ENCODE measurements at places on chromosomes 5 and 9. TPM values are rescaled to one million over a fixed set of nuclear protein-coding genes. Genes with fewer than 3 reads are reported as not detected.

The ECM2 gene
- 1.7 TPM for total RNA-seq

The UBE2QL1 gene
- not detected for total RNA-seq

The CYSRT1 gene
- total RNA-seq, result 1.6 TPM

The INSL6 gene
- total RNA-seq, result not detected

The CDKN2B gene
- 124 TPM for total RNA-seq

The HMGXB3 gene
- total RNA-seq, result 67.8 TPM

The FAM151B gene
- total RNA-seq, result 2.8 TPM

The CRHBP gene
- not detected for total RNA-seq

The PALM2AKAP2 gene
- 2.7 TPM for total RNA-seq

The GRM6 gene
- not detected for total RNA-seq

The ABLIM3 gene
- 11.3 TPM for total RNA-seq

The FST gene
- total RNA-seq, result 215 TPM

The NR2F1 gene
- total RNA-seq, result not detected

The NIPAL4 gene
- 39.0 TPM for total RNA-seq

The ELAVL2 gene
- 0.57 TPM for total RNA-seq

The PCDHGC5 gene
- total RNA-seq, result 1.1 TPM

The SLC6A19 gene
- not detected for total RNA-seq

The ALG2 gene
- total RNA-seq, result 61.4 TPM

The NPM1 gene
- total RNA-seq, result 1,593 TPM

The PCDHB9 gene
- under 0.01 TPM for total RNA-seq

The BTNL9 gene
- total RNA-seq, result 0.07 TPM

The CDKN2B-AS1 gene
- 1.9 TPM for total RNA-seq

The TUBB4B gene
- total RNA-seq, result 124 TPM

The EQTN gene
- total RNA-seq, result 0.14 TPM

The PTPRD gene
- total RNA-seq, result 3.2 TPM

The DNAJC18 gene
- 1.4 TPM for total RNA-seq

The SPATA31A3 gene
- not detected for total RNA-seq

The TNFSF8 gene
- not detected for total RNA-seq
